NB4 (cell line): ENCODE measurements at places on chromosomes 1 and 21.

GRCh38 chr1:42720868-42721267, 19.2 kb downstream of the CLDN19 start:
- DNase-seq, result no peak

DNA sequence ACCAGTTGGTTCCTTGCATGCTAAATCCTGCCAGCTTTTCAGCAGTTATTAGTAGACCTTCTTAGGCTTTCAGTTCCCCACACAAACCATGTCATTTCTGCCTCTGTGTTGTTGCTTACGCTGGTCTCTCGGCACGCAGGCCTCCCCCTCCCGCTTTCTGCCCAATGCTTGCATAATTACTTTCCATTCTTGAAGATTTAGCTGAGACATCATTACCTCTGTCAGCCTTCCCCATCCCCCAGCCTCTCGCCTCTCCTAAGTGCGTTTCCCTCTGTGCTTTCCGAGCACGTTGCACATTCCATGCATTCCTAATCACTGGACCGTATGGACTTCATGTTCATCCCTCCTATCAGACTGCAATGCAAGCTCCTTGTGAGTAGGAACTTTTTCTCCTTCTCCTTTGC, 26.8 kb downstream of the TSHB start:
- no peak for DNase-seq

GRCh38 chr1:204503122-204503912, 8.7 kb upstream of the PIK3C2B start:
- DNase-seq, result peak; percentile 78

DNA sequence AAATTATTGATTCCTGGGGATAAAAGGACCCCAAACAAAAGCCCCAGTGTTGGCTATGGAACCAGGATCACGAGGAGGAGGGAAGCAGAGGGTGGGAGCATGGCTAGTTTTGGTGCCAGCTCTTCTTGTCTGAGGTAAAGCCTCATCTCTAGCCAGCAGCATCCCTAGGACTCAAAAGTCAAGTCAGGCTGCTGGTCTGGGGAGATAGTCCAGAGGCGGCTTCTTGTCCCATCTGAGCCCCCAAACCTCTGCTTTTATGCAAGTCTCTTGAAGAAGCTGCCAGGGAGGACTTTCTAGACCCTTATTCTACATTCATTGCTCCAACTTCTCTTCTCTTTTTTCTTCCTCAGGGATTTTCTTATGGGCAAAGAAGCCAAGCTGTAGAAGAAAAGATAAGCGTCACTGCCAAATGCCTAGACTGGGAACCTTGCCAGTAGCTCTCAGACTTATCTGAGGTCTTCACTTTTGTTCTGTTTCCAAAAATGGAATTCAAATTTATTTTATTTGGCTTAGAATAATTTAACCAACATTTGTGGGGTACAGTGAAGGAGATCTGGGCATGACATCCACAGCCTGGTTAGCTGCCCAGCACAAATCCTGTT, 6.9 kb upstream of the ANKRD35 start:
- no peak for DNase-seq

- DNase-seq, result no peak
These were observed 51.7 kb upstream of the SCMH1 start for GRCh38 chr1:41293779-41294178.

GRCh38 chr1:185159966-185160365, 3.0 kb downstream of the SWT1 start:
- DNase-seq, result no peak

DNA sequence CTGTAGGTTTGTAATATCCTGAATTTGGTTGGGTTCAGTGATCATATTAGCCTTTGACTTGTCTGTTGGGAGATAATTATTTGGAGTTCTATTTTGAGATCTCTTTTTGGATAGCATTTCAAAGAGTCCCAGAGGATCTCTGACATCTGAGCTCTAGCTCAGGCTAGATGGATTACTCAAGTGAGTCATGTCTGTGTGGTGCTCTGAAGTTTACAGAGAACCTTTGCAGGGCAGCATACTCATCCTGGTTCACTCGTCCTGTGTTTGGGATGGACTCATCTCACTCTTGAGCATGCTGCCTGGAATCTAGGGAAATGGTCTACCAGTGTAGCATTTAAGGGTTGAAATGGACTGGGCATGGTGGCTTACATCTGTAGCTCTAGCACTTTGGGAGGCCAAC, 29.4 kb upstream of the BMP8A start:
- no peak for DNase-seq

GRCh38 chr1:21865943-21866706, 54.1 kb downstream of the LDLRAD2 start:
- peak; percentile 74 for DNase-seq

GRCh38 chr1:192951691-192952460, 107.3 kb downstream of the UCHL5 start:
- peak; percentile 13 for DNase-seq

GRCh38 chr1:69982992-69983391, 222.4 kb downstream of the LRRC40 start:
- no peak for DNase-seq

- no peak for DNase-seq
These were observed 4.4 kb downstream of the POU3F1 start for GRCh38 chr1:38041936-38042834.

DNA sequence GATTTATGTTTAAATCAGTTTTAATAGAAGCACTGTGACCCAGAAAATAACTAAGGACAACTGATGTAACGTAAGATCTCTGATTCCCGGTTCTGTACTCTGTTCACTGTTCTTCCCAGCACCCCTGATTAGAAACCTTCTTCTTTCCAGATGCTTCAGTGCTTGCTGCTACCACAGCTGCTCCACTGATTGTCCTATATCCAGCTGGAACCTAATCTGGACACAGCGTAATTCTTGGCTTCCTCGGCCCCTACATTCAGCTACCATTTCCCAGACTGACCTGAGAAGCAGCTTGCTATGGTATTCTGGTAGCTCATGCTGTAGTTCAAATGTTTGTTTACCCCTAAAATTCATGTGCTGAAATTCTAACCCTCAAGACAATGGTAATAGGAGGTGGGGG, 302.7 kb downstream of the GRIK1 start:
- no peak for DNase-seq

- peak; percentile 66 for DNase-seq
These were observed 61.7 kb downstream of the CASQ2 start for GRCh38 chr1:115706587-115707425.

DNA sequence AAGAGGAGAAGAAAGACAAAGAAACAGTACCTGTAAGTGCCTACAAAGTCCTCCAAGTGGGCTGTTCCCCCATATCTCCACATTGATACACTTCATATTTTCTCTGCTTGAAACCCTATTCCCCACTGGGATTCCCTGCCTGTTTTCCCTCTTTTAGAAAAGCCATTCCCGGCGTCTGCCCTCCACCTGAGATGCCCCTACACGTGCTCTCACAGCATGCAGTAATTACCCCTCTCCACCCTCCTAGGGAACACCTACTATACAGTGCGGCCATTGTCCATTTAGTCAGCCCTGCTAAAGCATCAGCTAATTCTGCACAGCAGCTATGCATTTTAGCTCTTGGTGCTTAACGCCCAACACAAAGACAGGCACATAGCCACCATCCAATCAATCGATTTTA, 135.7 kb upstream of the TIAM1 start:
- DNase-seq, result no peak

DNA sequence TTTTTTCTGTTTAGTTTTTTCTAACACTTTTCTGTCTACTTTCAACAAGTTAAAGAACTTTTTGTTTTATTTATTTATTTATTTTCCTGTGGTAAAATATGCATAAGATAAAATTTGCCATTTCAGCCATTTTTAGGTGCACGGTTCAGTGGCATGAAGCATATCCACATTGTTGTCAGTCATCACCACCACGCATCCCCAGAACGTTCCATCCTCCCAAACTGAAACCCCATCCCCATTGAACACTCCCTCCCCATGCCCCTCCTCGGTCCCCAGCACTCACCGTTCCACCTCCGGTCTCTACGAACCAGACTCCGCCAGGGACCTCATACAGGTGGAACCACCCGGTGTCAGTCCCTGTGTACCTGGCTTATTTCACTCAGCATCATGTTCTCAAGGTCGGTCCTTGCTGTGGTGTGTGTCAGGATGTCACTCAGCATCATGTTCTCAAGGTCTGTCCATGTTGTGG, 118.1 kb downstream of the SIK1 start:
- no peak for DNase-seq

GRCh38 chr1:228003461-228004330, 3.1 kb upstream of the WNT3A start:
- no peak for DNase-seq

DNA sequence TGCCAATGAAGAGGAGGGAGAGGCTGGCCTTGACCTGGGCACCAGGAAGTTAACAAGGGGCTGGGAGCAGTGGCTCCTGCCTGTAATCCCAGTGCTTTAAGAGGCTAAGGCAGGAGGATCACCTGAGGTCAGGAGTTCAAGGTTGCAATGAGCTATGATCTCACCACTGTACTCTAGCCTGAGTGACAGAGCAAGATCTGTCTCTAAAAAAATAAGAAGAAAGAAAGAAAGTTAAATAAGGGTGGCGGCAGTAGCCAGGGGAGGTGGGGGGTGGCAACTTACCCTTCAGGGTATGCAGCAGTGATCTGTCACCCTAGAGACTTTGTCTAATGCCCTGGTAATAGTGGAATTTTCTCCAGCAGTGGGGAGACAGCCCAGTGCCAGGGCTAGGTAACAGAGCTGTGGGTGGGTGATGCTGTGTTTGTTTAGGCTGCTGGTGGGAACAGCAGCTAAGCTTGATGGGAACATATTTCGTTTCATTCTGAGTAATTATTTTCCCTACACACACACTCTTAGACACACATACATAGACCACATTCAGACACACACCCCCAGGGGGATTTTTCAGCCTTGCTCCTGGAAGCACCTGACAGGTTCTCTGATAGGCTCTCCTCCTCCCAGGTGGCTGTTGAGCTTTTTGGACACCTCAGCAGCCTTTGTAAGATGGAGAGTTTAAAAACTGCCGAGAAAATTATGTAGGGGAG, 11.3 kb upstream of the SYT6 start:
- DNase-seq, result no peak

DNA sequence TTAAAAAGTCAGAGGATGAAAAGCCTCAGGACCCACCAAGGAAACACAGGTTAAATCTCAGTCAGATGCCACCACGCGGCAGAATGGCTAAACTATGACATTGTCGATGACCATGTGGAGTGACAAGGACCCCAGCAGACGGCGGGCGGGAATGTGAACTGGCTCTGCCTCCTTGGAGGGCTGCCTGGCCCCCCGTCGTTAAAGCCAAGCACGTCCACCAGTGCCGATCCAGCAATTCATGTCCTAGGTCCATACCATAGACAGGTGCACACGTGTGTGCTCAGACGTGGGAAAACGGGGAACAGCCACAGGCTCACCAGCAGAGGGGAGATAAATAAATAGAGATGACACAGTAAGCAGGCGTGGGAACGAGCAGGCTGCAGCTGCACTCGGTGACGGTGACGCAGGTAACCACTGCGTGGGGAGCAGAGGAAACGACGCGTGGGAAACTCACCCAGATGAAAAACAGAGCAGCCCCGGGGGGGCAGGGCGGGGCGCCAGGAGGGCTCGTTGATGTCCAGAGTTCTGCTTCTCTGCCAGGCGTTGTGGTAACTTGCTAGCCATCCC, 28.3 kb upstream of the PCBP3 start:
- DNase-seq, result peak; percentile 22

DNA sequence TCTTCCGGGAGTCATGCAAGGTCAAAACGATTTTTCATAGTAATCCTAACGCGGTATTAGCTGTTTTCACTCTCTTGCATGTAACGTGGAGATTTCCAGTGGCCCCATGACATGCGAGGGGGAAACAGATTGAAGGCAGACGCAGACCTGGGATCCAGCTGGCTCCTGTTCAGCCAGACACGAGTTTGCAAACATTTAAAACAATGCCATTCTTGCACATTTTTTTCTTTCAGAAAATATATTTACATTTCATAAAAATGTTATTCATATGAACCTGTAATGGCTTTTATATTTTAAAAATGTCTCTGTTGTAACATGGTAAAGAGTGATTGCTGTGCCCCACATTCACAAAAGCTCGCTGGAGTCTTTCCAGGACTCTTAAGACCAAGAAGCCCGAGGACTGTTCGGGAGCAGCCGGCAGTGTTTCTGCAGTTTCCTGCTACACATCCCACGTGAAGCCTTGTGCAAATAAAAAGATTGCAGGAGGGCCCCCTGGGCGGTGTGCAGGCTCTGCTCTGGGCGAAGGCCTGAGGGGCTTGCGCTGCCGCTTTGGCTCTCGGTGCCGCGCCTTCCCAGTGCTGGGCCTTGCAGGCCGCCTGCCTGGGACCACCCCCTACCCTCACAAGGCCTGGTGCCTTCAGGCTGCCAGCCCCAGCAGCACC, 184.9 kb downstream of the DYRK1A start:
- no peak for DNase-seq

- DNase-seq, result no peak
These were observed 63.0 kb downstream of the DISP1 start for GRCh38 chr1:222877854-222878253.
